ENCODE measurements at places on chromosomes 2 and 18. TPM values are rescaled to one million over a fixed set of nuclear protein-coding genes. Genes with fewer than 3 reads are reported as not detected.

CD226 gene
- 0.15 TPM for total RNA-seq

DPP10 gene
- 0.84 TPM for total RNA-seq

CNRIP1 gene
- total RNA-seq = not detected

RAD51AP2 gene
- total RNA-seq = 0.11 TPM

IL1F10 gene
- not detected for total RNA-seq

CDH19 gene
- total RNA-seq = not detected

DNA sequence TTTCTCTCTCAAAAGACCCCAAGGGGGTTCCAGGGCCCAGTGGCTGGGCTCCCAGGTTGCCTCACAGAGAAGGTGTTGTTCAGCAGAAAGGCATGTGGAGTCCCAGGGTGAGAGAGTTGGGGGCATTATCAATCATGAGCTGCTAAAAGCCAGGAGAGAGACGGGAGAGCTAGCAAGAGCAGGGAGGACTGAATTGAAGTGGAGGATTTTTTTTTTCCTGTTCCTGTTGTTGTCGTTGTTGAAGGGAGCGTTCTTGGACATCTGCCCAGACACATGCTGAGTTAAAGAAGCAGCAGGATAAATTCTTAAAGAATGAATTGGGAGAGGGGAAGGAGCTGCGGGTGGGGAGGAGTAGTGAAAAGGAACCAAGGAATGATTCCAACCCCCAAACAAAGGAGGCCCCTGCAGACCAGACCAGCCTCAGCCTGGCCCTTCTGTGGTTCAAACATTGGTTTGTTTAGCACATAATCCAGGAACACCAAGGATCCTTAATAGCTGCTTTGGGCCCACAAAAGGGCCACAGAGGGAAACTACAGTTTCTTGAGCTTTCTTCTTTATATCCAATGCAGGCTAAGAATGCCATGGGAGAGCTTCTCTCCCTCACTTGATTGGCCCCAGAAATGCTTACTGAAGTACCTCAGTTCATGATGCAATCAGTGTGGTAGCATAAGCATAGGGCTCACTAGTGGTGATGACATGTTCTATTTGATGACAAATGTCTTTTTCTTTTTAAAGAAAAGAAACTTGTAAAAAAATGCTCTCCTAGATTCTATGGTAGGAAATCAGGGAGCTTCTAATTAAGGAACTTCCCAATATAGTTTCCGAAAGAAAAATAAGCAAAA lies 146.0 kb downstream of the SETBP1 start:
- DNase-seq = no peak
- no peaks in the 10 kb centered on the region for H3K27me3 ChIP-seq
- H3K4me1 ChIP-seq = no peaks in the 10 kb centered on the region
- no peak overlapping the region for H3K27ac ChIP-seq
- no peaks in the 10 kb centered on the region for H3K36me3 ChIP-seq

DNA sequence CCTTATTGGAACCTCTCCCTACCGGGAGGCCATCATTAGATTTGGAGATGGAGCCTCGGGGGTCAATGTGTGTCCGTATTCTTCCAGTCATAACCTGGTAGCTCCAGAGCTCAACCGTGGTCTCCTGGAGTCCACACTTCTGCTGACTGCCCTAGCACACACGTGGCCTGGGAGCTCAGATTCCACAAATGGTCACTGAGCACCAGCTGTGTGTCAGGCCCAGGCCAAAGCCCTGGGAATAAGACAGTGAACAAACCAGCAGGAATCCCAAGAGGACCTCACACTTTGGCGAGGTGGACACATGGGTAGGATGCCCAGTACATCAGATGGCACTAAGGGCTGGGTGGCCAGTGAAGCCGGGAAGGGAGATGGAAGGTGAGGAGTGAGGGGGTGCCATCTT lies 15.5 kb downstream of the GYPC start:
- H3K4me1 ChIP-seq = no peaks in the 10 kb centered on the region
- no peaks in the 10 kb centered on the region for H3K36me3 ChIP-seq
- H3K27me3 ChIP-seq = peaks cover 40% of the 10 kb centered on the region
- H3K27ac ChIP-seq = no peak overlapping the region
- DNase-seq = no peak
- no peak overlapping the region for H3K4me3 ChIP-seq

DNA sequence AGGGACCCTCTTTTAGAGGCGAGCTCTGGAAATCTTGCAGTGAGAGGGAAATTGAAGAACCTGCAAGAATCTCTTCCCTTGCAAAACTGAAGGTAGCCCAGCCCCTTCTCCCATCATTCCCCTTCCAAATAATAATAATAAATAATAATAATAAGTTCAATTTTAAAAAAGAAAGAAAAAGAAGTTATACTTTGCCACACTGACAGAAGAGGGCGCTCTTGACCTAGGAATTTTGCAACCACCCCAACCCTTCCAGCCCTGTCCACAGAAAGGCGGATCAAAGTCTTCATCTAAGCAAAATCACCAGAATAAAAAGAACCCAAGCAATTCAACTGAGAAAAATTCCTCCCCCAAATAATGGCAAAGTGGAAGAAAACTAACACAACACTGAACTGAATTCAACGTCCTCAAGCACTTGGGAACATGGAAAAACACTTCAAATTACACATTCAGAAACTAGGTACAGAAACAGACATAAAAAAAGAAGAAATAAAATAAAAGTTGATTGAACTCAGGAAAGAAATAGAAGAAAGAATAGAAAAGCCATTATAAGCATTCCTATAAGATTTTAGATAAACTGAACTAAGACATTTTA lies 98.9 kb upstream of the GLS start:
- H3K36me3 ChIP-seq = no peaks in the 10 kb centered on the region
- no peaks in the 10 kb centered on the region for H3K27me3 ChIP-seq
- H3K4me3 ChIP-seq = no peak overlapping the region
- peak; percentile 65 for DNase-seq
- peaks cover 12% of the 10 kb centered on the region for H3K4me1 ChIP-seq

GRCh38 chr2:45210462-45211195 lies 201.4 kb upstream of the SIX2 start:
- H3K4me3 ChIP-seq = no peak overlapping the region
- no peaks in the 10 kb centered on the region for H3K4me1 ChIP-seq
- H3K27me3 ChIP-seq = no peaks in the 10 kb centered on the region
- DNase-seq = no peak
- H3K27ac ChIP-seq = no peak overlapping the region
- H3K36me3 ChIP-seq = no peaks in the 10 kb centered on the region

GRCh38 chr2:217058791-217059755 lies 199.2 kb upstream of the TNP1 start:
- H3K27ac ChIP-seq = no peak overlapping the region
- no peaks in the 10 kb centered on the region for H3K27me3 ChIP-seq
- DNase-seq = no peak
- no peaks in the 10 kb centered on the region for H3K4me1 ChIP-seq
- no peaks in the 10 kb centered on the region for H3K36me3 ChIP-seq
- no peak overlapping the region for H3K4me3 ChIP-seq

DNA sequence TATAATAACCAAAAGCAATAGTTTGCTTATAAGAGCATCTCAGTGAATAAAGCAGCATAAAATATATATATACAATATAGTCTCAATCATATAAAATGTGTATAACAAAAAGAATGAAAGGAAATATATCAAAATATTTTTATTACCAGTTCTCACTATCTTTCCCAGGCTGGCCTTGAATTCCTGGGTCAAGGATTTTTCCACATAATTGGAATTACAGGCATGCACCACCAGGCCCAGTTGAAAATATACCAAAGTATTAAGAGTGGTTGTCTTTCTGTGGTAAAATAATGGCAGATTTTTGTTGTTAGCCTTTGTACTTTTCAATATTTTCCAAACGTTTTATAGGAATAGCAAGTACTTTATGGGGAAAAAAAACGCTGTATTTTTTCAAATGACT lies 8.6 kb upstream of the TLK1 start:
- H3K27me3 ChIP-seq = no peaks in the 10 kb centered on the region
- peak; percentile 50 for DNase-seq
- H3K4me3 ChIP-seq = no peak overlapping the region
- H3K27ac ChIP-seq = peak overlapping the region; percentile 12

- peaks cover 14% of the 10 kb centered on the region for H3K27me3 ChIP-seq
- H3K36me3 ChIP-seq = no peaks in the 10 kb centered on the region
- peaks cover 28% of the 10 kb centered on the region for H3K4me1 ChIP-seq
- H3K4me3 ChIP-seq = no peak overlapping the region
- DNase-seq = no peak
These were observed 5.1 kb upstream of the PTPRM start for GRCh38 chr18:7561909-7562460.

DNA sequence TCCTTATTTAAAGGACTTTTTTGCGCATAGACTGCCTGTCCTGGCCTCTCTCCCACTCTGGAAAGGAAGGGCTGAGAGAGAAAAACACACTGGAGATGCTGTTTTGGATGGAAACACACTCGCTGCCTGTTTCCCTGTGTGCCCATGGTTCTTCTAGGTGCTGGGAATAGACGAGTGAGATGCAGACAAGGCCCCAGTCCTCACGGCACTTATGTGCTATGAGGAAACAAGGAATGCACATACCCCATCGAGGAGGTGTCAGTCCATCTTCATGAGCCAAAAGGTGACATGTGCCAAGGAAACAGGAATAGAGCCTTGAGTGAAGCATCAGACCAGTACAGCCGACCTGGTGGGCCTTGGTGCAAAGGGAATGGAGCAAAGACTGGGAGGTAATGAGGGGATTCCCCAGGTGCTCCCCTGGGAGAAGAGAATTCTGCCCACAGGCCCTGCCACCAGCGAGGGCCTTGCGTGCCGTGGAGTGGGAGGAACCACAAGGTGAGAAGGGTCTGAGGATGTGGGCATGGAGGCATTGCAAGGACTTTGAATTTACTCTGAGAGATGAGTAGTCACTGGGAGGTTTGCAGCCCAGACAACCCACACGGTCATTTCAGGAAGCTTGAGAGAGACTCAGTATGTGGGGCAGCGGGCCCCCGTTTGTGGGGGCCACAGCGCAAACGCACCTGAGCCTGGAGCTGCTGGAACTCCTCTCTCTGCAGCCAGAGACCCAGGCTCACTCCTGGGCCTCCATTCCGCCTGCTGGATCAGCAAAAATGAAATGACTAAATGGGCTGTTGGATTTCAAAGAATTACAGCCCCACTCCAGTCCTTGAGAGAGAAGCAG lies 197.5 kb upstream of the COPS8 start:
- H3K4me3 ChIP-seq = no peak overlapping the region
- peaks cover 17% of the 10 kb centered on the region for H3K27me3 ChIP-seq
- no peaks in the 10 kb centered on the region for H3K4me1 ChIP-seq
- no peaks in the 10 kb centered on the region for H3K36me3 ChIP-seq

DNA sequence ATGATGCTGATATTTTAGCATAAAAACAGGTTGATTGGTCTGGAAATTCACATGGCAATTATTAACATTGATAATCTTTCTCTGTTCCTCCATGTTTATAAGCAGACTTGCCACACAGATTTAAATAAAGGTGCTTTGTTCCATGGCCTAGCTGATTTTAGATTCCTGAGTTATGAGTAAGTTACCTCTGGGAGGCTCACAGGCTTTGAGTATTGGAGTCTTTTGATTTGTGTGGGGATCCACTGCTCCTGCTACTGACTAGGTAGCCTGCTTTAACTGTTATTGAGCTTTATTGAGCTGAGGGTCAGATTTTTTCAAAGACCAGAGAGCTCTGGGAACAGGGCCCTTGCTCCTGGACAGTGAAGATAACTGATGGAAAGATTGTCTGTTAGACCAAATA lies 166.1 kb downstream of the ANKRD30B start:
- no peaks in the 10 kb centered on the region for H3K36me3 ChIP-seq
- H3K4me1 ChIP-seq = peaks cover 5% of the 10 kb centered on the region
- no peak for DNase-seq
- no peak overlapping the region for H3K27ac ChIP-seq
- no peaks in the 10 kb centered on the region for H3K27me3 ChIP-seq

GRCh38 chr2:88659538-88659915 lies 31.9 kb upstream of the RPIA start:
- peak overlapping the region; percentile 44 for H3K4me3 ChIP-seq
- peak; percentile 64 for DNase-seq

DNA sequence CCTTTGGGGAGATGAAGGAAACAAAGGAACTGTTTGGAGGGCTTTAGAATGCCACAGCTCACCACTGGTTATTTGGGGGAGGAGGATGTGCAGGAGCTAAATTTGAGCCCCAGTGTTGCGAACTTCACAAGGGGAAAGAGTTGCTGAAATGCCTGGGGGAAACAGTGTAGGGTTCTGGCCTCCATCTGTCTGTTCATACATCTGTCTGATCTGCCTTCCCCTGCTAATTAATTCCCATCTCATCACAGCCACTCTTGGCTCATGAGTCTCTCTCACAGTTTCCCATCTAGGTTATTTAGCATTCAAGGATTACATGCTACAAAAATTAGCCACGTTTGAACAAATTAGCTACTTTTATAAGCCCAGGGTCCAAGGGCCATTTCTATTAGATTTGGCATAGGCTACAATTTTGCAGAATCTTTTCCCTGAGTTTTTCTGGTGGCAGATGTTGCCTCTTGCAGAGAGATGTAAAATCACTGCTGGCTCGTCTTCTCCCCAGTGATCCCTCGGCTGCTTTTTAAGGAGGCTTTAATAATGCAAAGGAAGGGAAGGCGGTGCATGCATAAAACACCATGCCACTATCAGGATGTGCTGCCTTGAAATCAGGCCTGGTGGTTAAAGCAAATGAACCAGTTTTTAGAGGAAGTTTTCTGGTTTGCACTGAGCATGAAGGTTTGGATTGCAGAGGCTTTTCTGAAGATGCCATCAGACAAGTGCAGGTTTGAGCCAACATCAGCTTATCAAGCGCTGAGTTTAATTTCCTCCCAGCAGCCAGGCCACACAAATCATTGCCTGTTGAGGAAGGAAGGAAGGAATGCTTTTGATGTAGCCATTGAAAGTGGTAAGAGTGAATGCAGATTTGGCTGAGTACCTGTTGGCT lies 35.0 kb downstream of the ADD2 start:
- no peaks in the 10 kb centered on the region for H3K4me1 ChIP-seq
- peaks cover 45% of the 10 kb centered on the region for H3K27me3 ChIP-seq
- no peak overlapping the region for H3K4me3 ChIP-seq
- no peaks in the 10 kb centered on the region for H3K36me3 ChIP-seq
- no peak overlapping the region for H3K27ac ChIP-seq

- H3K4me3 ChIP-seq = no peak overlapping the region
- no peaks in the 10 kb centered on the region for H3K36me3 ChIP-seq
- H3K4me1 ChIP-seq = peaks cover 87% of the 10 kb centered on the region
- H3K27ac ChIP-seq = no peak overlapping the region
These were observed 59.2 kb downstream of the IL1R2 start for GRCh38 chr2:102050854-102051391.

- no peak overlapping the region for H3K4me3 ChIP-seq
- peak overlapping the region; percentile 53 for H3K27ac ChIP-seq
- DNase-seq = no peak
These were observed 122.6 kb downstream of the CABLES1 start for GRCh38 chr18:23257686-23258565.
